ENCODE measurements at places on chromosomes 7 and 10.

- no peak for DNase-seq
Measured at GRCh38 chr7:44061645-44062179, 3.7 kb downstream of the PGAM2 start.

DNA sequence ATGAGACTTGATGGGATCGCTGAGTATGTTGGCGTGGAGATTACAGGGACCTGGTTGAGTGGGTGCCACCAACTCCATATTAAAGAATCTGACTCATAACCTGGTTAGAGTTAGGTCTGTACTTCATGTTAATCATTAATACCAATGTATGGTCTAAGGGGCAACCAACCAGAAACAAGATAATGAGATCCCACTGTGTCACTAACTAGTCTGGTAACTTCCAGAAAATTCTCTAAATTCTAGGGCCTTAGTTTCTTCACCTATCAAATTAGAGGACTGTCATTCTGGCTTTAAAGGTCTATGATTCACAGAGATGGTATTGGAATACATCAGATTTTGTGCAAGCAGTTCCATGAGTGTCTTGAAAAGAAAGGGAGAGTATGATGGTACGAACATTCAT, 102.2 kb downstream of the SNX10 start:
- no peak for DNase-seq

GRCh38 chr10:129419397-129419796, 47.6 kb upstream of the MGMT start:
- DNase-seq = no peak

GRCh38 chr7:5200561-5201235, 10.7 kb downstream of the WIPI2 start:
- no peak for DNase-seq

DNA sequence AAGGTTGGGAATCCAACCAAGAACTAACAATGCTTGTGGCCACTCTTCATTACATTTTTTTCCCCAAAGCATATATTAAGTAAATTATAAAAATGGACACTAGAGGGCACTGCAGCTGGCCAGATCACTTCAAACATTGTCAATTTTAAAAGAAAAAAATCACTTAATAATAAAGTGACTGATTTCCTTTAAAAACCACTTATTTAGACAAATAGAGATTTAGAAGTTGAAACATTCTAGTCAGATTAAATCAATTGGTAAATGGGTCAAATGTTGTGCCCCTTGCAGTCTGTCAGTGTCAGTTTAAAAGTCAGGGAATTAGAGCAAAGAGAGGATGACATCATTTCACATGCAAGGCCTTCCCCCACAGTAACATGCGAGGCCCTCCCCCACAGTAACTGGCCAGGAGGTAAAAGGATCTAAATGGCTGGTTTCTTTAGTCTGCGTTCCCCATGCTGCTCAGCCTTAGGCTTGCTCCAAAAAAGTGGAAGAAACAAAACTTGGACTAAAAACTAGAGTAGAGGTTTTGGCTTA, 177.9 kb downstream of the SKAP2 start:
- DNase-seq = no peak

DNA sequence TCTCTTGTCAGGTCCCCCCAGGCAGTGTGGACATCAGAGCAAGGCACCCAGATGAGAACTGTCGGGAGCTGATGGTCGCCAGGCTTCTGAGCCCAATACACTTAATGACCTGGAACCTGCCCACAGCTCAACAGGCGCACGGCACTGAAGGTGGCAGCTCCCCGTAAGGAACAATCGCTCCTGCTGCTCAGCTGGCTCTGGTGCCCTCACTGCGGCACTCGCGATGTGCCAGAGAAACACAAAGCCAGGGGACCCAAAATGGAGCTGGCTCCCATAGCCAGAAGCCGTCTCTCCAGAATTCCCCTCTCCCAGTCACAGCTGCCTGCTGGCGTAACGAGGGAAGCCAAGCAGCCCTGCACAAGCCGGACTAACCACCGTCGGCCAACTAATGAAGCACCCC, 6.3 kb downstream of the CALN1 start:
- no peak for DNase-seq

DNA sequence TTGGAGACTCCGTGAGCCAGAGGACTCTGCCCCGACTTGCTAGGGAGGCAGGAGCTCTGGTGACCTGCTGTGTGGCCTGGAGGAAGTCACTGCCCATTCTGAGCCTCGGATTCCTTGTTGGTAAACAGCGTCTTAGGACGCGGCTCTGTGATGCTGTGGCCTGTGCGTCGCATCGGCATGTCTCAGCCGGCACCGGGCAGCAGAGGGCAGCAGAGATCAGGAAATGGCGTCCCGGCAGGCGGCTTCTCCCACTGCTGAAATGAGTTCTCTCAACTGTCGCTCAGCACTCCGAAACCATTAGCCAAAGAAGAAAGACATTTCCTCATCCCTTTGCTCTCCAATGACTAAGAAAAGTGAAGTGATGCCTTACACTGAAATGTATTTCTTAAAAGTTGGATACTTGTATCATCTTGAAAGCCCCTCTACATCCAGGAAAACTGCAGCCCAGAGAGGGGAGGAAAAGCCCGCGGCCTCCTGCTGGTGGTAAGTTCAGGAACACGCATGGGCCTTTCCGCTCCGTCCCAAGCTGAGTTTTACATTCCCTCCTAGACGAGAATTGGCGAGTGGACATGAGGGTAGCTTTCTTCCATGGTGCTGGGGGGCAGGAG, 91.7 kb downstream of the WDR11 start:
- DNase-seq = no peak

DNA sequence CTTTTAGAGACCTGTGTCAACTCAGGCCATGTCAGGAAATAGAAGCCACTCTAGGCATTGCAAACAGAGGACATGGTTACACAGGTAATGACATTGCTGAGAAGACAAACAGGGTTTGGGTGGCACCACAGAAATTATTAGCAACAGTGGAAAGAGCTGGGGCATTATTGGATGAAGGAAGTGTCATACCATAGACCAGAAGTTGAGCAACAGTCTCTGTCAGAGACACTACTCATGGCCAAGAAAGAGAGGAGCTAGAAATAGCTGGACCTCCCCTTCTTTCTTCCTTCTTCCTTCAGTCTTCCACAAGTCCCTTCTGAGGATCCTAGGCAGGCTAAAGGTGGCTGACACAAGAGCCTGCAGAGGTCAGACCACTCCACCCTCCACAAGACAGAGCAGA, 4.2 kb upstream of the LIPA start:
- no peak for DNase-seq

DNA sequence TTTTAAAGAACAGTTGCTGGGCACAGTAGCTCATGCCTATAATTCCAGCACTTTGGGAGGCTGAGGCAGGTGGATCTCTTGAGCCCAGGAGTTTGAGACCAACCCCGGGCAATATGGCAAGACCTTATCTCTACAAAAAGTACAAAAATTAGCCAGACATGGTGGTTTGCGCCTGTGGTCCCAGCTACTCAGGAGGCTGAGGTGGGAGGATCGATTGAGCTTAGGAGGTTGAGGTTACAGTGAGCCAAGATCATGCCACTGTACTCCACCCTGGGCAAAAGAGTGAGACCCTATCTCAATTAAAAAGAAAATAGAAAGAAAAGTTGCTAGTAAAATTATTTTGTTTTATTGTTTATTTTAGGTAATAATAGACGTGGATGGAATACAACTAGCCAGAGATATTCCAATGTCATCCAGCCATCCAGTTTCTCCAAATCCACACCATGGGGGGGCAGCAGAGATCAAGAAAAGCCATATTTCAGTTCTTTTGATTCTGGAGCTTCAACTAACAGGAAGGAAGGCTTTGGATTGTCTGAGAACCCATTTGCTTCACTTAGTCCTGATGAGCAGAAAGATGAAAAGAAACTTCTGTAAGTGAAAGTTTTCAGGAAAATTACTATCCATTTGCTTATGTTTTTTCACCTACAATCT, 3.0 kb downstream of the NUP42 start:
- no peak for DNase-seq

- no peak for DNase-seq
Measured at GRCh38 chr10:29841724-29842649, 207.2 kb upstream of the SVIL start.

DNA sequence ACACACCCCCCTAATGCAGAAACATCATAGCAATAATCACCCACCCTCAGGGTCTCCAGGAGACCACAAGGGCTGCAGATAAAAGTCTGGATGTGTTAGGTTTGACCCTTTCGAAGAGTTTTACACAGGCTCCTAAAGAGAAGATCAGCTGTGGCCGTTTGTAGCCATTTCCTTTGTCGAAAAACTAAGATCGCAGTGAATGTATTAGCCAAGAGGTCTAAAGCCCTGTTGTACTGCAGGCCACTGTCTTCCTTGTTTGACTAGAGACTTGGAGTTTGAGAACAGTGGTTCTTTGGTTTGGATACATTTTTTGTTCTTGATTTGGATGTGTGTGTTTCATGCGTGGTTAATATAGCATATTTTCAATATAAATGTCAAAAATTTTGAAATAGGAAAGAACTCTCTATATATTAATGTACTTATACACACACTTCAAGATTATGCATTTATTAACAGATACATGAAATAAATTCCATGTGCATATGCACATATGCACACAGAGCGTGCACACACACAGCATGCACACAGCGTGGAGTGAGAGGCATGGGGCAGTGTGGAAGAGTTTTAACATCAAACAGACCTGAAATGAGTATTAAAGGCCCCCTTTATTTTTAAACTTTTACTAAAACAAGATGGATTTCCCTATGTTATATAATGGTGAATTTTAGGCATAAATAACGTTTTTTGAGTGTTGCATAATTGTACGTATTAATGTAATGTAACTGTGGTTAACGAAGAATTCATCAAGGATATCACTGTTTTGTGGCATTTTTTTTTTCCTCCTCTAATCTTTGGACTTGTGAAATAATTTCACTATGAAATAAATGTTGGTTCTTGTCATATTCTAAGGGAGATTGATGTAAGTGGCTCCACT, 2.2 kb downstream of the IKZF1 start:
- DNase-seq = no peak

DNA sequence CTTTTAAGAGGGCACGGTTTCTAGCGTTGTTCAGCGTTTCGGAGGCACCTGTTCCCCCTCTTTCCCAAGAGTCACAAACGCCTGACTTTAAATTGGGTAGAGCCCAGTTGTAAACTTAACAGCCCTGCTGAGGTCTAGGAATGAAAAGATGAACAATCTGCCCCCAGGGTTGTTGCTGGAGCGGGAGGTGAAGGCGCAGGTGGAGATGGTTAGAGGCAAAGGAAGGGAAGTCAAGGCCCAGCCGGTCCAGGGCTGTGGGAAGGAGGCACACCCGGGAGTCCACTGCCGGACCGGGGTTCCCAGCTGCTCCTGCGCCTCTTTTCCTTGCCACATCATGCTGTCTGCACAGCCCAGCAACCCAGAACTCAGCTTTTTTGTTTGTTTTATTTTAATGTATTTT, 770 bp downstream of the PRXL2A start:
- DNase-seq = no peak

GRCh38 chr7:131338173-131338572, 10.5 kb downstream of the MKLN1 start:
- DNase-seq = no peak

DNA sequence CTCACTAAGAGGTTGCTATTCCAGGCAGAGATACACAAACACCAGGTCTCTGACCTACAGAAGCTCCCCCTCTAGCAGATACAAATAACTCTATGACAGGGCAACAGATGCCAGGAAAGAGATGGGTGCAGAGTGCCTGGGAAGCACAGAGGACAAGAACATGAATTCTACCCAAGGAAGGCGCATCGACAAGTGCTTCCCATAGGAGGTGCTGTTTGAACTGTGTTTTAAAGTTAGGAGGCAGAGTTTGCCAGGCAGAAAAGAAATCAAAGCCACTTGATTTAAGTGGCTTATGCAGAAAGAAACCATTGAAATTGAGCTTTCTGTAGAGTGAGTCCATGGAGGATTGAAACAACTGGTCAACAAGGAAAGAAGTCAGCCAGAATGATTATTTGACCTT, 35.3 kb upstream of the EGR2 start:
- peak; percentile 20 for DNase-seq

DNA sequence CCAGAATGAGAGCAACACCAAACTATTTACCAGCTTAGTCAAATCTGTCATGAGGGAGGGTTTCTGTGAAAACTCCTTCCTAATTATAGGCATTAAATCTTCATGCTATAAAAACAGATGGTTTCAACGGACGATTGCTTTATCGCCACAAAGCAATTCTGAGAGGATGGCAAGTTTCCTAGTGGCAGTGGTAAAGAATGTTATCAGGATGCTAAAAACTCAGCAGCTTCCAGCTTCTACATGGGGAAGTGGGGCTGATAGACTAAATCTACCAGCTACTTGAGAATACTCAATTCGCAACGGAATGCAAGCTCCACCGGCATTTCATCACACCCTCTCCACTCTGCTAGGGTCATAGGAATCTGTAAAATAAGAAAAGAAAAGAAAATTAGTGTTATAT, 41.8 kb downstream of the JCAD start:
- DNase-seq = no peak

DNA sequence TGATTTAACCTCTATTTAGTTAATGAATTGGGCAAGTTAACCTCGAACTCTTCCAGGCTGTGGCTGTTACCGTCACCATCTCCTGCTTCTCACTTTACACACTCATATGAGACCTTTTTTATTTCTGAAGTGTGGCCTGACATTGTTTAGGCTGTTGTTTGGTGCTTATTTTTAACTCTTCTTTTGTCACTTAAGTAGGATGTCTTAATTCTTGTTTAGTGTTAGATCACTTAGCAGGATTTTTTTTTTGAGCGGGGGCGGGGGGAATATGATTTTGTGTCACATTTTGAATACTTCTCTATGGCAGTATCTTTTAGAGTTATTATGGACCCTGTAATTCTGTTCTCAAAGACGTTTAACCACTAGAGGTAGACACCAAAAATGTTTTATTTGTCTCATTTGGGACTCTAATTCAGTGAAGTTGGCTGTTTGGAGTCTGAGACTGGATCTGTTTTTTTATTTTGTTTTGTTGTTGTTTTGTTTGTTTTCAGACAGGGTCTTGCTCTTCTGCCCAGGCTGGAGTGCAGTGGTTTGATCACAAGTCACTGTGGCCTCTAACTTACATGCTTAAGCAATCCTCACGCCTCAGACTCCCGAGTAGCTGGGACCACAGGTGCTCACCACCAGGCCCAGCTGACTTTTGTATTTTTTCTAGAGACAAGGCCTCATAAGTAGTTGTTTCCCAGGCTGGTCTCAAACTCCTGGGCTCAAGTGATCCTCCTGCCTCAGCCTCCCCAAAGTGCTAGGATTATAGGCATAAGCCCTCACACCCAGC, 73.5 kb downstream of the CUX1 start:
- DNase-seq = no peak

GRCh38 chr10:124041675-124042445, 51.5 kb downstream of the CHST15 start:
- DNase-seq = no peak

DNA sequence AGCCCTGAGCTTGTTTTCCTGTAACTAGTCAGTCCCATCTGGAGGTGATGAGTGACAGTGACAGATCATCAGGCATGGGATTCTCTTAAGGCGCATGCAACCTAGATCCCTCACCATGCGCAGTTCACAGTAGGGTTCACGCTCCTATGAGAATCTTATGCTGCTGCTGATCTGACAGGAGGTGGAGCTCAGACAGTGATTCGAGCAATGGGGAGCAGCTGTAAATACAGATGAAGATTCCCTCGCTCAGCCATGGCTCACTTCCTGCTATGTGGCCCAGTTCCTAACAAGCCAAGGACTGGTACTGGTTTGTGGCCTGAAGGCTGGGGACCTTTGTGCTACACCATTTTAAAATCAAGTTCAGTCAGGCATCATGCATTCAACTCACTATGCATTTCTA, 221.7 kb downstream of the KIAA1217 start:
- DNase-seq = no peak
